ENCODE measurements at places on chromosomes 1 and 21.
A peak's percentile ranks its signal among the peaks of the same experiment; 100 is the strongest.

GRCh38 chr1:64711266-64711665 lies 33.6 kb upstream of the RAVER2 start:
- DNase-seq, result no peak

DNA sequence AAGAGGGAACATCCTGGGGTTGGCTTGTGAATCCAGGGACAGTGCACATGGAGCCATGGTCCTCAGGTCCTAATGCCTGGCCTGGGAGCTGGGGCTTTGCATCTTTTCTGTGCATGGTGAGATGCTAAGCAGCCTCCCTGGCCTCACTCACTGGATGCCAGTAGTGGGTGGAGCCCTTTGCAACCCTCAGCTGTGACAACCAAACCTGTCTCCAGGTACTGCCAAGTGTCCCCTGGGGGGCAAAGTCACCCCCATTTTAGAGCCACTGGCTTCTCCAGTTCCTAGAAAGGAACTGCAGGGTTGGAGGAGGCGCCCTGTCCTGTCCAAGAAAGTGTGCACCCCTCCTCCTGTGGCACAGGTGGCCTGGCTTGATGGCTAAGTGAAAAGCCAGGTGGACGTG lies 44.6 kb upstream of the GRIK3 start:
- no peak for DNase-seq

GRCh38 chr1:154304664-154305337 lies 16.1 kb upstream of the AQP10 start:
- DNase-seq, result no peak

GRCh38 chr1:212916481-212917133 lies 33.7 kb upstream of the VASH2 start:
- no peak for DNase-seq

- peak; percentile 52 for DNase-seq
Measured at GRCh38 chr1:236280438-236281197, 1.1 kb downstream of the ERO1B start.

- DNase-seq, result no peak
Measured at GRCh38 chr1:88079036-88079435, 605.0 kb upstream of the PKN2 start.

GRCh38 chr1:13922466-13923110 lies 222.6 kb downstream of the PRDM2 start:
- no peak for DNase-seq

DNA sequence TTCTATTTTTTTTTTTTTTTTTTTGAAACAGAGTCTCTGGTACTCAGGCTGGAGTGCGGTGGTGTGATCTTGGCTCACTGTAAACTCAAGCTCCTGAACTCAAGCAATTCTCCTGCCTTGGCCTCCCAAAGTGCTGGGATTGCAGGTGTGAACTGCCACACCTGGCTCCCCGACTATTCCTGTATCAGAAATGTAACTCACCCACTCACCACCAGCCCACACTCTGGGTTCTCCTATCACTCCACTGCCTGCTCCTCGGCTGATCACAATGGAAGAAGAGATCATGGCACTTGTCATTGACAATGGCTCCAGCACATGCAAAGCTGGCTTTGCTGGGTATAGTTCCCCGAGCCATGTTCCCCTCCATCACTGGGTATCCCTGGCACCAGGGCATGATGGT lies 15.9 kb downstream of the RABIF start:
- DNase-seq, result no peak

DNA sequence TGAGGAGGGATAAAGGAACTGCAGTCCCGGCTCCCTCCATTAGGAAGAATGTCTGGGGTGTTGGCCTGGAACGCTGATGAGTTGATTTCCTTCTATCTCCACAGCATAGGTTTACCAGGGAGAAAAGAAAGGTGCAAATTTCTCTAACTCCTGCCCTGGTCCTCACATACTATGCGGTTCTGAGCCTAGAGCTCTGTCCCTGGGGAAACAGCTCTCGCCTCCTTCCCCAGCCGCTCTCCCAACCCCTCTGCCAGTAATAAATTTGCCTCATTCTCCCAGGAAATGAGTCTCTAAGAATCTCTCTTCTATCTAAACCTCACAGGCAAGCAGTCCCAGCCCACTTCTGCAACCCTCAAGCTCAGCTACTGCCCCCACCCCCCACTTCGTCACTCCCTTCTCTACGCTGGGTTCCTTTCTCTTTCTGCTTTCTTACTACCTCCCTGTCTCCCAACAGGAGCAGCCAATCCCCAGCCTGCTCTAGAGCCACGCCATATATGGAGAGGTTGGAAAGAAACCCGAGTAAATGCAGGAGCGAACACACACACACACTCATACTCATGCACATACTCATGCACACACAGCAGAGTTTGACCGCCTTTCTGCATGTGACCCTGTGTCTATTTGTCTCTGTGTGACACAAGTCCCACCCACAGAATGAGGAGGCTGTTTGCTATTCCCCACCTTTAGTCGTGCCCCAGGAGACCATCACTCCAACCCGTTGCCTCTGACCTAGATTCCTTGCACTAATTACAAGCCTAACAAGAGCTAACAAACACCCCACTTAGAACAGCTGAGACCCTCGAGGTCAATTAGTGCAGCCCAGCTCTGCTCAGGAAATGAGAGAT lies 13.4 kb downstream of the PLEKHO1 start:
- DNase-seq, result no peak

GRCh38 chr1:228842094-228842775 lies 107.0 kb downstream of the RHOU start:
- no peak for DNase-seq

DNA sequence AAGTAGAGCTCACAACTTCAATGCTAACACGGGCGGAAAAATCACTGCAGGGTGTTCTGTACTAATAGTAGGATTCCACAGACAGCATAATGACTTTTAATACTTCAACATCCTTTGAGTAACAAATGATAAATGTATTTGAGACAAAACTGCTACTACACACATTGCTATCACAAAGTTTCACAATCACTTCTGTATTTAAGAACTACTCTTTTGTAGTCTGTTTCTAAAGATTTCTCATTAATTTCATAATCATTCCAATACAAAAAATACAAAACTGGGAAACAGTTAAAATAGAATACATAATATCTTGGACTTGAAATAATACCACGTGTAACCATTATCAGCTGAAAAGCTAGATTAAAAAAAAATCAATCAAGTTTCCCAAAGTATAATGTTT lies 2.7 kb downstream of the HMGN1 start:
- no peak for DNase-seq

GRCh38 chr1:89546082-89546889 lies 21.7 kb downstream of the LRRC8B start:
- DNase-seq, result no peak

DNA sequence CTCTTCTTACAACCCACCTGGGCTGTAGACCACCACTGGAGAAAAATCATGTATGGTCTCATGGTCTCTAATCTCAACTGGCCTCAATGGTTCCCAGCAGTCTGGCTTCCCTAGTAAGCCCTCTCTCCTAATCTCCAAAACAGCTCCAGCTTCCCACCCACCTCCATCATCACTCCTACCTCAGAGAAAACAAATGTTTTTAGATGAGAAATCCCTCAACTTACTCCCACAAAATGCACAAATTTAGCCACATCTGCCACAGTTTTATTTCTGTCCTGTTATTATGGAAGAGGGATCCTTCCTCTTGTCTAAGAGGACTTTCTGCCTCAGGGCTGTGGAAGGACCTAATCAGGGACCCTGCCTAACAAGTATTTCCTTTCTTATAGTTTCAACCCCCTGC lies 32.1 kb downstream of the TP53BP2 start:
- no peak for DNase-seq

- DNase-seq, result no peak
Measured at GRCh38 chr21:29301691-29302090, 3.0 kb downstream of the BACH1 start.

DNA sequence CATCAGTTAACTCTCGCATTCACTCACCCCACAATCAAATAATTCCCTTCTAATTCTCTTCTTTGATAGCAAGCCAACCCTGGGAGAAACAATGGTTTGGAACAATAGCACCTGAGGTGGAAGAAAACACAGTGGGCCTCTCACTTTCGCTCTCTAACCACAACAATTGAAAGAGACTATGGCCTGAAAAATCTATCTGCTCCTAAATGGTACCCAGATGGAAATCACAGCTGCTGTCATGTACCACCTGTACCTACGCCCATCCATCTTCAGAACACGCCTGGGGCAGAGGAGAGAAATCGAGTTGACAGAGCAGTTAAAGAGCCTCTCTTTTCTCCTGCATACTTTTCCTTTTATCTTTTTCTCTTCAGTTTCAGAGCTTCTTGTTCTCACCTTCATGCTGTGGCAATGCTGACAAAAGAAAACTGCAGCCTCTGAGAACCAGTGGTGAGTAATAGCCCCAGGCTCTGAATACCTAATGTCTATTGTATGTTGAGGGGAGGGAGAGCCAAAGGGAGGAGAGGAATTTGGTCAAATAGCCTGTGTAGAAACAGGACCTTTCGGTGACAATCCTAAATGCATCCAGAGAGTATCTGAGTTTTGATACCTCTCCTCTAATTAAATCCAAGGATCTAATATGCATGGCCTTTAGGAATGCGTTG lies 57.7 kb downstream of the ZC3H11B start:
- DNase-seq, result peak; percentile 35

- no peak for DNase-seq
Measured at GRCh38 chr1:210371916-210372315, 43.2 kb downstream of the HHAT start.

- DNase-seq, result no peak
Measured at GRCh38 chr1:42601472-42601871, 56.8 kb upstream of the PPIH start.

GRCh38 chr1:91622616-91623015 lies 122.0 kb downstream of the CDC7 start:
- no peak for DNase-seq

DNA sequence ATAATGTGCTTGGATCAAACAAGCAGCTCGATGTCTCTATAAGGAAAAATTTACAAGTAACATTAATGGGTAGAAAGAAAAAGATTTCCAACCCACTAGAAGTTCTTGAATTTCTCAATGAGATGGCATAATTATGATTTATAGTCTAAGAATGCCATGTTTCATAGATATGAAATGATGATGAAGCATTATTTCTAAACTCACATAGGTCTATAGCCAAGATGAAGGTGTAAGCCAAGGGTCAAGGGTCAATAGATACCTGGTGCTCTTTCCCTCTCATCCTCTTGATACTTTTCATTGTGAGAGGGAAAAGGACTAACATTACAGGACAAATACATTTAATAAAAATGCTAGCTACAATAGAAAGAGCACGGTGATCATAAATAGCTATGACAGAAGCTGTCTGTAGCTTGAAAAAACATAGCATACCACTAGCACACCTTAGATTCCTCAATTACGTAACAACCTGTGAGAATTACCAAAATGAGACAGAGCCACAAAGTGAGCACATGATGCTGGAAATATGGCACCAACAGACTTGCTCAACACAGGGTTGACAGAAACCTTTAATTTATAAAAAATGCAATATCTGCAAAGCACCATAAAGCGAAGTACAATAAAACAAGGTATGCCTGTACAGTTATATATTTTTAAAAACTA lies 26.3 kb upstream of the F13B start:
- DNase-seq, result no peak

- no peak for DNase-seq
Measured at GRCh38 chr1:113674591-113674990, 84.7 kb downstream of the PHTF1 start.

DNA sequence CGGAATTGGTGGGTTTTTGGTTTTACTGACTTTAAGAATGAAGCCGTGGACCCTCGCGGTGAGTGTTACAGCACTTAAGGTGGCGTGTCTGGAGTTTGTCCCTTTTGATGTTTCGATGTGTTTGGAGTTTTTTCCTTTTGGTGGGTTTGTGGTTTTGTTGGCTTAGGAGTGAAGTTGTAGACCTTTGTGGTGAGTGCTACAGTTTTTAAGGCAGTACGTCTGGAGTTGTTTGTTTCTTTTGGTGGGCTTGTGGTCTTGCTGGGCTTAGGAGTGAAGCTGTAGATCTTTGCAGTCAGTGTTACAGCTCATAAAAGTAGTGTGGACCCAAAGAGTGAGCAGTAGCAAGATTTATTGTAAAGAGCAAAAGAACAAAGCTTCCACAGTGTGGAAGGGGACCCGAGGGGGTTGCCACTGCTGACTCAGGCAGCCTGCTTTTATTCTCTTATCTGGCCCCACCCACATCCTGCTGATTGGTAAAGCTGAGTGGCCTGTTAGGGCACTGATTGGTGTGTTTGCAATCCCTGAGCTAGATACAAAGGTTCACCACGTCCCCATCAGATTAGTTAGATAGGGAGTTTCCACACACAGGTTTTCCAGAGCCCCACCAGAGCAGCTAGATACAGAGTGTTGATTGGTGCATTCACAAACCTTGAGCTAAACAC lies 20.9 kb downstream of the HENMT1 start:
- DNase-seq, result no peak

DNA sequence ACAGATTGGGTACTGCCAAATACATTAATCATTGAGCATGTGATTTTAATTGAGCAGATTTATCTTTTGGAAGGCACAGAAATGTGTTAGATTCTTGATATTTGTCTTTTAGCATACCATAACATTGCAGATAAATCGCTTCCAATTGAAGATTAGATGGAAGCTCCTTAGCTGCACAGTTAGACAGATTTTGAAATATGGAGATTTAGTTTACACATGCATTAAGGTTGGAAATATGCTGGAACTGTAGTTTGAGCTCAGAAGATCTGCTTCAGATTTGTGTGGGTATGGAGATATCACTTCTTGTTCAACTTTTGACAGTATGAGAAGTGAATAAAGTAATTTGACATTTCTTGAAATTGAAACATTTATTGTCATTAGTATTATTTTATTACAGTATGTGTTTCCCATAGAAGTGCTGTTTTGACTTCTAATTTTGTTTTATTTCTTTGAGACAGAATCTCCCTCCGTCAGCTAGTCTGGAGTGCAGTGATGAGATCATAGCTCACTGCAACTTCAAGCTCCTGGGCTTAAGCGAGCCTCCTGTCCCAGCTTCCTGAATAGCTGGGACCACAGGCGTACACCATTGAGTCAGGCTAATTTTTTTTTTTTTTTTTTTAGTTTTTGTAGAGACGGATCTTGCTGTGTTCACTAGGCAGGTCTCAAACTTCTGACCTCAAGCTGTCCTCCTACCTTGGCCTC lies 29.1 kb downstream of the THRAP3 start:
- DNase-seq, result no peak

DNA sequence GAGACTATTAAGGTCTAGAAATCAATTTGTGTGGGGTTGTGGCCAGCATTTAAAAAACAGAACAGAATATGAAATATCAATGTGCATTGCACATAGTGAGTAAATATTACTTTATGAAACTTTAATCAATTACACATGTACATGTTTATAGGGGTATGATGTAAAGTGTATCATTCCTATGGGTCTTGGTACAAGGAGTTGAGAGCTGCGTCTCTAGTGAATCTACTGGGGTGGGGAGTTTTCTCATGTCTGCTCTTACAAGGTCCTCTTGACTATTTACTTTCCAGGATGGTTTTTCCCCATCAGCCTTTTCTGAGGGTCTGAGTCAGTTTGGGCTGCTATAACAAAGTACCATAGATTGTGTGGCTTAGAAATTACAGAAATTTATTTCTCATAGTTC lies 75.8 kb downstream of the BACH1 start:
- no peak for DNase-seq

GRCh38 chr1:112267929-112268328 lies 128.1 kb upstream of the CTTNBP2NL start:
- no peak for DNase-seq

GRCh38 chr1:201463071-201463552 lies 5.9 kb downstream of the PHLDA3 start:
- no peak for DNase-seq

All from NCI-H2081 (cell line).